ENCODE measurements at places on chromosomes 11 and 22.

GRCh38 chr11:121106812-121107211 lies 5.8 kb downstream of the TECTA start:
- no peak for DNase-seq

- no peak for DNase-seq
Observed at GRCh38 chr22:46551321-46551720, 13.9 kb upstream of the CELSR1 start.

- DNase-seq = no peak
Observed at GRCh38 chr11:115083144-115083806, 404.9 kb downstream of the NXPE2 start.

GRCh38 chr11:36240173-36240572 lies 49.1 kb downstream of the COMMD9 start:
- DNase-seq = no peak

DNA sequence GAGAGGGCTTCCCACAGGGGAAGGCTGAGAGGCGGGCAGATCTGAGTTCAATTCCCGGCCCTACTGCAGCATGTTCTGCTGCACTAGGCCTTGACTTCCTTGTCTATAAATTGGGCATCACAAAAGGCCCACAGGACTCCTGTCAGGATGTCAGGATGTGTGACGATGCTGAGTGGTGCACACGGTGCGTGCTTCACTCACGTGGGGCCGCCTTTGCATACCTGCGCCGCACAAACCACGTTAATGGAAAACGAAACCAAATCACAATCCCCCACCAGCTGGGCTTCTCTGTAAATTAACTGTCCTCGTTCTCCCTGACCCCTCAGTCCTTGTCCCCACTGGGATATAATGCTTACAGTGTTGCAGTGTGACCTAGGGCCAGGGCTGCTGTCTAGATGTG lies 32.3 kb upstream of the TSPAN18 start:
- DNase-seq = no peak

- DNase-seq = no peak
Observed at GRCh38 chr11:130476922-130477491, 28.6 kb downstream of the ADAMTS15 start.

DNA sequence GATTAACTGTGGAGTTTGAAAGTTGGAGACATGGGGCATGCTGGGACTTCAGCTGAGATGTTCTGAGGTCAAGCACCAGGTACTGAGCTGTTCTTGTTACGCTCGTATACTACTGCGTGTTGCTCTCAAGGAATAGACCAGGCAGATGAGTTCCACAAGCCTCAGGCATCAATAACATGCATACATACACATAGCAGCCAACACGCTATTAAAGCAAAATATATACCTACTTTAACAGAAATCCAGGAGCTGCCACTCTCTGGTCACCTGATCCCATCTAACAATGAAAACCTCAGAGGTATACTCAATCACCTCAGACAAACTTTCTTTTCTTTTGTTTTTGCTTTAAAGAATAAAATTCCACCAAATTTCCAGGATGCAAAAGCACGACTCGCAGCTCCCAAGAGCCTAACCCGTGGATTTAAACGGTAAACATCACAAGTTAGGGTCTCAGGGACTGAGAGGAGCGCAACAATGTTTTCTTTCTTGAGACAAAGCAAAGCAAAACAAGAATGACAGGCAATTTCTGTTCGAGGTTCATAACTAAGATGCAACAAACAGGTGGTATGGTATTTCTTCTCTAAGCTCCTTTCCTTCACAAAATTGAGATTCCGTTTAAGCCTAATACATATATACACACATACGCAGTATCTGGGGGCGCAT lies 16.5 kb downstream of the BLID start:
- DNase-seq = peak; percentile 52

- no peak for DNase-seq
Observed at GRCh38 chr11:19631712-19632498, 80.7 kb upstream of the NAV2 start.

GRCh38 chr11:8948886-8949285 lies 6.1 kb upstream of the ASCL3 start:
- DNase-seq = no peak

- DNase-seq = no peak
Observed at GRCh38 chr11:73359930-73360742, 16.1 kb upstream of the RELT start.

GRCh38 chr11:123544631-123545375 lies 109.6 kb downstream of the SCN3B start:
- peak; percentile 70 for DNase-seq

DNA sequence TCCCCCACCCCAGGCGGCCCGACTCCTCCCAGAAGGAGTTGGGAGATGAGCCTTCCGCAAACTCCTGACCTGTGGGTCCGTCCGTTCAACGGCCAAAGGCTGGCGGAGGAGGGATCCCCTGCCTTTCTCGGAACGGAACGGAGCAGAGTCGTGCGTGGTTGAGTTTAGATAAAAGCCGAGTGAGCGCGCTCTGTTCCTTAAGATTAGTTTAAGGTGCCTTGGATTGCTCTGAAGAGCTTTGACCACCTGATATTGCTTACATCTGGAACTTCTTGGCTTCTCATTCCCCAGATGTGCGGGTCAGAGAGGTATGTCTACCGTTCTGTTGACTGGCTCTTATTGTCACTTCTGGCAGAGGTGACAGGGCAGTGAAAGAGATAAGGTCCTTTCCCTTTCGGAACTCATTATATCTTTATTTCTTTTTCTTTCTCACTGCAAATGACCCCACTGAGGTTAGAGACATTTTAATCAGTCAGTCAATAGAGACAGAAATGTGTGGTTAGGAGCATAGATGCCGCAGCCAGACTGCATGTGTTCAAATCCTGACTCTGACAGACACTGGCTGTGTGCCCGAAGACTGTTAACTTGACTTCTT lies at the start of gene TRIM6:
Gene TRIM6, plus strand, starts transcription at position 31 of the 595 bp plus-strand sequence. Its CDS starts 261 bp downstream, at position 292.
- no peak for DNase-seq

DNA sequence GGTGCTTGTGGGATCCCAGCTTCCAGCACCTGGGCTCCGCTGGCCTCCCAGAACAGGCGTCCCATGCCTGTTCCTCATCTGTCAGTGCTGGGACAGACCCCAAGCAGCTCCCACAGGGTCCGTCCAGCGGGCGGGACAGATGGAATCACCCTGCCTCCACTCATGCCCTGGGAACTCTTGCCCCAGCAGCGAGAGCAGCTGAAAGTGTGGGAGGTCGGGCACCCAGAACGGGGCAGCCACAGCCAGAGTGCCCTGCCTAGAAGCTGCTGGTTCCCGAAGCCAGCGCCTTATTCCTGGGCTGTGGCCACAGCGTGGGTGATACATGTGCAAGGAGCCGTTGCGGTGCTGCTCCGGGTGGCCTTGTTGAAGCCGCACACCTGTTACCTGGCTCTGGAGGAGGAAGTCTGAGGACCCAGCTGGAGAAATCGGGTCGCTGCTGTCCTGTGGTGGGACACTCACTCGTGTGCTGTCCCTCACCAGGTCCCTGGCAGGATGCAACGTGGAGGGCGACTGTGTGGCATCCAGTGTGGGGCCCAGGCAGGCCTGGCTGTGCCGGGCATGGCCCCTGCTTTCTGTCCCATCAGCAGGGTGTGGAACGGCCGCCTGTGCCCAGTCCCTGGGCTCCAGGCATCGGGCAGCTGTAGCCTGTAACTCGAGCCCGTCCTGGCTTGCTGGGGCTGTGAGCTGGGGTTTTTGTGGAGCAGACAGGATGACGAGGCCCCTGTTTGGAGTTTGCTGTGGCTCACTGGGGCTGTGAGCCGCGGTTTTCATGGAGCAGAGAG lies 16.2 kb downstream of the GRAMD4 start:
- no peak for DNase-seq

- no peak for DNase-seq
Observed at GRCh38 chr22:50630376-50630775, 2.4 kb upstream of the ARSA start.

DNA sequence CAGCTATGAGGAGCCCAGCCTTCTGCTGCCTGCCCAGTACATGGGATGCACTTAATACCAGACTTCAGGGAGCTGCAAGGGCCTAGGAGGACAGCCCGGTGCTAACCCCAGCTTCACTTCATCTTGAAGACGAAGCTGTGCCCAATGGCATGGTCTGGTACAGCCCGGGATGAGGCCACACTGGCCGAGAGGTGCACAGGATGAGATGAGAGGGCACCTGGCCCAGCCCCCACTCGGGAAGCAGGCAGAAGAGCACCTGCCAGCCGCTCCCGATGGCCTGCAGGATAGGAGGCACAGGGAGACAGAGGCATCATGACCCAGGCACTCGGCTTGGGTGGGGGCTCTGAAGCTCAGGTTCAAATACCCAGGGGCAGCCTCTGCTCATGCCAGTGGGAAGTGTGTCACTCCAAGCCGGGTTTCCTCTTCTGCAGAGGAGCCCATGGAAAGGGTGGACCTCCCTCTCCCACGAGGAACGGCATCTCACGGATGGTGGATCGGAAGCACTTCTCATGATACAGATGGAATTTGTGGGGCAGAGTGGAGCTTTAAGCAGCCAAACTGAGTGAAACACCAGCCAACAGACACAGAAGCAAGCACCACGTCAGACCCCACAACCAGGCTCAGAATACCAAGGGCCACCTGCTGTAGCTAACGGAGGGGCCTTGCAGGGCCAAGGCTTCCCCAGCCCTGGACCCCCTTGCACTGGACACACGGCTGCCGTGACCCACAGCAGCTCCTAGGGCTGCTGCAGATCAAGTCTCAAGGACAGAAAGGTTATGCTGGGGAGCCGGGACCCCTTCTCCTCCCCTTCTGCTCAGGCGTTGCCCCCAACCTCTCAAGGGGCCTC lies 875.2 kb downstream of the BRD1 start:
- DNase-seq = no peak

GRCh38 chr11:43853781-43854180 lies 26.9 kb upstream of the ALKBH3 start:
- DNase-seq = no peak

DNA sequence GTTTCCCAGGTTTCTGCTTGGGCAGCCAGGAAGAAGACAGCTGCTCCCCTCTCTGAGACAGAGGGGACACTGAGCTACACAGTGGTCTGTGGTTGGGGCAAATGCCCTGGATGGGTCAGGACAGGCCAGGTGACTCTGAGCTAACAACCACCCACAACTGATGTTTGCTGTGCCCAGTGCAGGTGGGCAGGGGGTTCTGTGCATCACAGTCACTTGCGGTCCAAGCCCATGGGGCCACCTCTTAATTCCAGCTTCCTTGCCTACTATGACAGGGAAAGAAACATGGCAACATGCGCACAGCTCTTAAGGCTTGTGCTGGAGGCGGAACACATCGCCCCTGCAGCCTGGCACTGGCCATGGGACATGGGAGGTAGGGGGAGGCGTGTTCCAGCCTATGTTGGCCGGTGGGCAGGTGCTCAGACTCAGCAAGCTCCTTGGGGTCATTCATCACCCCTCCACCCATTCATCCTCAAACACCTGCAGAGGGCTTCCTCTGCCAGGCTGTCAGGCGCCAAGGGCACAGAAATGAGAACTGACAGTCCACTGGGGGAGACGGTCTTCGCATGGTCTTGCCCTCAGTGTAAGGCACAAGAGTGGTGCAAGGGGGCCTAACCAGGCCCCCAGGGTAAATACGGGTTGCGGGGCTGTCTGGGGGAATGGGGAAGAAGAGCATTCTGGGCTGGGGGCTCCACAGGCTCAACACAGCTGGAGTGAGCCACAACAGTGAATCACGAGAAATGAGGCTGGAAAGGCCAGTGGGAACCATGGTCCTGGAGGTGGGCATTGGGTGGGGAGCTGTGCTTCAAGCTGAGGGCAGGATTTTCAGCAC lies 55.6 kb downstream of the ARFGAP3 start:
- DNase-seq = no peak

DNA sequence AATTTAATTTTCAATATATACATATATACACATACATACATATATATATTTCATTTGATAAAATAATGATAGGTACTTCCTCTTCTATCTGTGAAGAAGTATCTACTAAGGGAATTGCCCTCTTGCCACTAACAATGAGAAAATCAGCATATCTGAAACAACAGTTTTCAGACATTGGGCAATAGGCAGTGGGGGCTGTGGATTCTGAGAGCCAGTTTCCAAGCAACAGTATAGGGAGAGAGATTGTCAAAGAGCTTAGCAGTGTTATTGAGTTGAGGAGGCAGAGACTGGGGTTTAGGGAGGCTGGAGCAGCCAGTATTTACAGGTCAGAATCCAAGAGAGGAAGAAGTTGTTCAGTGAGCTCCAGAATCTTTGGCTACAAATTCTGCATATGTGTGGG lies 119.3 kb downstream of the ARFGAP2 start:
- no peak for DNase-seq

DNA sequence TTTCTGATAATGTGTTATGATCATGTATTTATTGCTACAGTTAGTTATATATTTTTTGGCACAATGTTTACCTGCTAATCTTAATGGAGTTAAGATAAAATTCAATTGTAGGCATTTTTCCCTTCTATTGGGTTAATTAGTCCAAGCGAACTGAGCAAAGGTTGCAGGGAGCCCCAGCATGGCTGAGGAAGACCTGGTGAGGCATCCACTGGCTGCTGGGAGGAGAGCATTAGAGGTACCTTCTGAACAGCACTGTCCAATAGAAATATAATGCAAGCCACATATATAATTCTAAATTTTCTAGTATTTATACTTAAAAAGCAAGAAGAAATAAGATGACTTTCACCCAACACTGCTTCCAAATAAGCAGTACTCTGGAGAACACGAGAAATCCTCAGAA lies 689 bp upstream of the TMEM126A start:
- no peak for DNase-seq

- DNase-seq = no peak
Observed at GRCh38 chr11:7606496-7606895, 66.8 kb downstream of the CYB5R2 start.

GRCh38 chr11:88377144-88377543 lies 39.6 kb upstream of the CTSC start:
- no peak for DNase-seq

- no peak for DNase-seq
Observed at GRCh38 chr22:28930357-28931007, 47.1 kb downstream of the ZNRF3 start.

DNA sequence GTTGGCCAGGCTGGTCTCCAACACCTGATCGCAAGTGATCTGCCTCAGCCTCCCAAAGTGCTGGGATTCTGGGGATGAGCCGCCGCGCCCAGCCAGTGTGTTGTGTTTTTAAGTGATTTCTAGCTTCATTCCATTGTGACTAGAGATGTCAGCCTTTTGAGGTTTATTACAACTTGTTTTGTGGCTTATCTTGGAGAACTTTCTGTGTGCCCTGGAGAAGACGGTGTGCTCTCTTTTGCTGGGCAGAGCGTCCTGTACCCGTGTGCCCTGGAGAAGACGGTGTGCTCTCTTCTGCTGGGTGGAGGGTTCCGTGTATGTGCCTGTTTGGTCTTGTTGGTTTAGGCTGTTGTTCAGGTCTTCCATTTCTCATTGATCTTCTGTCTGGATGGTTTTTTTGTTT lies 12.5 kb downstream of the SELENOO start:
- DNase-seq = no peak

Measured in putamen (tissue), 1 donor.